ENCODE measurements at places on chromosomes 7 and 10.

- DNase-seq = no peak
These were observed 41.7 kb upstream of the EZH2 start for GRCh38 chr7:148925836-148926235.

- no peak for DNase-seq
These were observed 125.8 kb upstream of the PCBD1 start for GRCh38 chr10:71014021-71014805.

DNA sequence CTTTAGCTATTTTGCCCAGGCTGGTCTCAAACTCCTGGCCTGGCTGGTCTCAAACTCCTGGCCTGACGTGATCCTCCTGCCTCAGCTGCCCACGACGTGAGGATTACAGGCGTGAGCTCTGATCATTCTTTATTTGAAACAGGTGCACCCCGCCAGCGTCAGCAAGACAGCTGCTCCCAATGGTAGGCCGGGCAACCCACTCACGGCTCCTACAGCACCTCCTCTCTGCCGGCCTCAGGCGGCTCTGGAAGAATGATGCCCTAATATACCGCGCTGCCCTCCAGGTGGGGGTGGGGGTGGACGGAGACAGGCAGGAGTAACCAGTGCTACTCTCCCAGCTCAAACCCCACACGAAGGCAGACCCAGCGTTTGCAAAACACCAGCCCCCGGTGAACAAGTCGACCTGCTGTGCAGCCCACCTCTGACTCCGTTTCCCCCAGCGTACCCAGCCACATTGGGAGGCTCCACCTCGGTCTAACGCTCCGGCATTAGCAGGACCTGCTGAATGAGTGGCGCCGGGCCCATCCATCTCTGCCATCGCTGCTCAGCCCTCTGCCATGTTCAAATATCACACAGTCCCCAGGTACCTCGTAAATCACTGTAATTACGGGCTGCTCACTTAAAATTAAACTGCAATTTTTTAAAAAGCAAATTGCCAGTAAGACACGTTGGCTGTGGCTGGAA is 148.6 kb downstream of the ELFN1 start:
- no peak for DNase-seq

- DNase-seq = no peak
These were observed 24.0 kb upstream of the GPNMB start for GRCh38 chr7:23222439-23223030.

DNA sequence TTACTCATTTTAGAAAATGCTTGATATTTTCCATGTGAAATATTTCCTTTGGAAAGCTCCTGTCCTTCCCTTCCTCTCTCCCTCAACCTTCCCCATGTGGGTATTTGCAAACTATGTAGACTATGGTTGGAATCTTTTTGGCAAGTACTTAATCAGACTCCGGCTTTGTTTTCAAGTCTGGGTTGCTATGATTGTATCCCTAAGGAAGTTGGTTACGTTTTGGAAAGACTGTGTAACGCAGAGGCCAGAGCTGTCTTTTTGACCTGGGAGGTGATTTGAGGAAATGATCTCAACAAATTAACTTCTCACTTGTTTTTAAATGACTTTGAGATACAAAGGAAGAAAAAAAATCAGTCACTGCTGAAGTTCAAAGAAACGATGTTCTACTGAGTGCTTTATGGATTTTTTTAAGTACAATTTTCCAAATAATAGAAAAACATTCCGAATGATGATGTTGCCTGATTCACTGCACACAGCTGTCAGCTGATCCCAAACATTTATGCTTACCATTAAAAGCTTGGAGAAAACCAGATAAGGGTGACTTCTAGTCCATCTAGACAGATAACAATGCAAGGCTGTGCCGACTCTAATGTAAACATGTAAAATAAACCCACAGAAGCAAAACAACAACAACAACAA is 145.5 kb upstream of the CELF2 start:
- DNase-seq = no peak

GRCh38 chr7:101882005-101882421 is 64.6 kb downstream of the CUX1 start:
- DNase-seq = no peak

GRCh38 chr7:88072715-88073055 is 138.6 kb downstream of the ADAM22 start:
- DNase-seq = no peak

GRCh38 chr7:85924062-85924461 is 719.6 kb upstream of the GRM3 start:
- DNase-seq = no peak

DNA sequence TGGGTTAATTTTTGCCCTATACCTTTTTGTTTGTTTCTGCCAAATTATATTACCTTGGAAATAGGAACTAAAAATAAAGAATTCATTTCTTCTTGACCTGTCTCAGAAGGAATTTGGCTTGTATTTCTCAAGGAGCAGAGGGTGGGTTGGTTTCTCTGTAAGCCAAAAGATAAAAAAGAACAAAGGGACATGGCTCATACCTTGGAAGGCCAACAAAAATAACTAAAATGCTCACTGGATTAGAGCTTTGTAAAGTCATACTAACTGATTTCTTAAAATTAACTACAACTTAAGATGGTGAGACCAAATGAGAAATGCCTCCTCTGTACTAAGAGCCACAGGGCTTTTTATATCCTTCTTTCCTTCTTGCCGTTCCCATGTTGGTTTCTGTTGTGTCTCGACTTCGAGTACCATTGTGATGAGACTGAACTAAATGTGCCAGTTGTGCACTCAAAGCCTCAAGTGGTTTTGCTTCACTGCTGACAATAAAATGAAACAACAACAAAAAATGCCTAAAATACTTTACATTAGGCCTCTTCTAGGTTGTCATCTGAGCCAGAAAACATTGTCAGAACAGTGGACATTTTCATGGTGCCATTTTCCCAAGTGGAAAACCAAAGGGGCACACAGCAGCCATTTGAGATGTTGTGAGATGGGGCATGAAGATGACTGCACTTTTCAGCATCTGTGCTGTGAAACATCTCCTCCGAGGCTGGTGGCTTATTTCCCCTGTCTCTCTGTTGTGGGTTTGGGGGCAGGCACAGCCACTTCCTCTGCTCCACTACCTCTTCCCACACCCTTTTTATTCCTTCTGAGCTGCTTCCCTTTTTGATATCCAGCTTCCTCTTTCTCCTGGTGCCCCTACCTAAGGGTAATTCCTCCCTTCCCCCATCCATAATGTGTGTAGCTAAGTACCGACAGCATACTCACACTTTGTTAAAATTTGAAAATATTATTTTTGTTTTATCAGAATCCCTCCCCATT is 51.8 kb upstream of the AGR3 start:
- DNase-seq = no peak
